ENCODE measurements at places on chromosomes 4 and X.
A peak's percentile ranks its signal among the peaks of the same experiment; 100 is the strongest.

GRCh38 chr4:89769856-89770255 is 67.1 kb downstream of the SNCA start:
- DNase-seq: no peak

GRCh38 chr4:168183717-168184571 is 91.6 kb downstream of the ANXA10 start:
- no peak for DNase-seq

GRCh38 chrX:153504445-153505016 is 9.8 kb downstream of the BGN start:
- DNase-seq: no peak

GRCh38 chr4:8157496-8157895 is 1.1 kb downstream of the ABLIM2 start:
- DNase-seq: no peak

- no peak for DNase-seq
These were observed 28.3 kb upstream of the MAGEC2 start for GRCh38 chrX:142233400-142233799.

DNA sequence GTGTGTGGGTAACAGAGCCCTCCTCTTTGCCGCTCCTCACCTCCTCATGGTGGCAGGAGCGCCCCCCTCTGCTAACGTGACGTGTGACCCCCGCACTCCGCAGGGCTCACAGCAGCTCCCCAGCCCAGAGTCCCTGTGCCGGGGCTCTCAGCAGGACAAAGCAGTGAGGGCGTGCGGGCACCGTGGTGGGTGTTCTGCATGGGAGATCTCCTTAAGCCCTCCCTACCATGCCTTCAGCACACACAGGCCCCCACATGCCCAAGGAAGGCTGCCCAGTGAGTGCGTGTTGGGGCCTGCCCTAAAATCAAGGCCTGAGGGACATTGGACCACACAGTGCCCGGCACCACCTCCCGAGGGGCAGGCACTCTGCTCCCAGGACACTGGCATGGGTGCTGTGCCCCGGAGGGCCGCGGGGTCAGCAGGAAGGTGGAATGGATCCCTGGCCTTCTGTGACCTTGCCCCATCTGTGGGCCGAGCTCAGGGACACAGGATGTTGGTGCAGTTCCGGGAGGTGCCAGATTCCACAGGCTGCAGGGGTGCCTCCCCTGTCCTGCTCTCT is 10.1 kb downstream of the PSAPL1 start:
- no peak for DNase-seq

DNA sequence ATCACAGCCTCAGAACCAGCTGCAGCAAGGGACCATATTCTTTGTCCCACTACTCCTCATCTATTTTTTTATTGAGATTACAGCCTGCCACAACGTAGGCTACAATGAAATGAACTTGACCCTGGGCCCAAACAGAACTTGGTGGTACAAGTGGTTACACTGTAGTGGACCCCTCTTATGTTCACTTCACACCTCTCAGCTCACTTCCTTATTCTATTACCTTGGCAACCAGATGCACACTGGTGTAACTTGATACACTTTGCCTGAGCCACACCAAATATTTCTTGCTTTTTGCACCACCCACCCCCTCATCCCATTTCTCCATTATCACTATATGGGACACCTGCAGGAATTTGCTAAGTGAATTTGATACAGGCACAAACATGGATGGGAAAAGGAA is 105.8 kb downstream of the CXCL13 start:
- DNase-seq: no peak

- DNase-seq: no peak
These were observed 2.3 kb upstream of the EMD start for GRCh38 chrX:154376774-154377173.

- no peak for DNase-seq
These were observed 180.3 kb upstream of the TENM3 start for GRCh38 chr4:182062936-182063335.

DNA sequence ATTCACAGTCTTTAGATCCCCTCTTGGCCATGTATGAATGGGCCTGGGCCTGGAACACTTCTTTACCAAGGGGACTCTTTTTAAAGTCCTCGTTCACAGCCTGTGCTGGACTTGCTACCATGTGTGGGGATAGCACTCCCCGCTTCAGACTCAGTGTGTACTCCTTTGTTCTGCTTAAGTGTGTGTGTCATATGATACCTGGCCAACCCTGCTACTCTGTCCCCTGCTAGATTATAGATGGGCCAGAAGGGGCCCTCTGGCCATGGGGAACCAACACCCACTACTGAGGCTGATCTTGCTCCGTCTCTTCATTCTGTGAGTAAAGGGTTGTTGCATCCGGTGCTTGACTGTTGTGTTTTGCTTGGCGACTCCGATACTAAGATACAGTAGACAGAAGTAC is 8.0 kb downstream of the CCDC110 start:
- no peak for DNase-seq

DNA sequence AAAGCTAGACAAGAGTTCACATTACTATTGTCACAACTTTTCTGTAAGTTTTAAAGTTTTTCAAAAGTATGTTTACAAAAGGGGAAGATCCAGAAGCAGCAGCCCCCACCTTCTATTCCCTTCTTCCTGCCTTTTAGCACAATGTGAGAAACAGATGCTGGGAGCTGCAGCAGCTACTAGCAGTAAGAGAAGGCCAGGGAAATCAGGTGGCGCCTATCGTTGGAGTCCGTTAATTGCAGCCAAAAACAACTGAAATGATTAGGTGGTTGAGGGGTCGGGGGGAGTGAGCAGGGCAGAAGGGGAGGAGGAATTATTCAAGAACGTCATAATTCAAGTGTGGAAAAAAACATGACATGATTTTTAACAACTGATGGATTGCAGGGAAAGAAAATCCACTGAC is 27.4 kb downstream of the FRYL start:
- no peak for DNase-seq

- DNase-seq: no peak
These were observed 12.2 kb downstream of the SULT1B1 start for GRCh38 chr4:69748173-69748572.

DNA sequence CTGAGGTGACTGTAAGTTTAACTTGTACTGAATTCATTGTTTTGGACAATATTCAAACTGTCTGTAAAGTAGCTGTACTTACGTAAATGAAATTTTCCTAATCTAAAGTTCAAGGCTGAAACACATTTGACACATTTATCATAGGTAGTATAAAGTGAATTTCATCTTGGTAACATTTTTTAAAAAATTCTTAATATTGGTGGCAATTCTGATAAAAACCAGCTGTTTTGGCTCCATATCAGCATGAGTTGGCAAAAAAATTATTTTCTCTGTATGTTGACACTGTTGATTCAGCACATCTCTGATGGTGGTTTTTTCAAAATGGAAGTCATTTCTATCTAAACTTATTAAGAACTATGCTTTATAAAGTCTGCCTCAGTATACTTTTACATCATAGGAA is 30.9 kb downstream of the CXorf58 start:
- DNase-seq: no peak

GRCh38 chr4:7186516-7187167 is 5.7 kb upstream of the SORCS2 start:
- no peak for DNase-seq

DNA sequence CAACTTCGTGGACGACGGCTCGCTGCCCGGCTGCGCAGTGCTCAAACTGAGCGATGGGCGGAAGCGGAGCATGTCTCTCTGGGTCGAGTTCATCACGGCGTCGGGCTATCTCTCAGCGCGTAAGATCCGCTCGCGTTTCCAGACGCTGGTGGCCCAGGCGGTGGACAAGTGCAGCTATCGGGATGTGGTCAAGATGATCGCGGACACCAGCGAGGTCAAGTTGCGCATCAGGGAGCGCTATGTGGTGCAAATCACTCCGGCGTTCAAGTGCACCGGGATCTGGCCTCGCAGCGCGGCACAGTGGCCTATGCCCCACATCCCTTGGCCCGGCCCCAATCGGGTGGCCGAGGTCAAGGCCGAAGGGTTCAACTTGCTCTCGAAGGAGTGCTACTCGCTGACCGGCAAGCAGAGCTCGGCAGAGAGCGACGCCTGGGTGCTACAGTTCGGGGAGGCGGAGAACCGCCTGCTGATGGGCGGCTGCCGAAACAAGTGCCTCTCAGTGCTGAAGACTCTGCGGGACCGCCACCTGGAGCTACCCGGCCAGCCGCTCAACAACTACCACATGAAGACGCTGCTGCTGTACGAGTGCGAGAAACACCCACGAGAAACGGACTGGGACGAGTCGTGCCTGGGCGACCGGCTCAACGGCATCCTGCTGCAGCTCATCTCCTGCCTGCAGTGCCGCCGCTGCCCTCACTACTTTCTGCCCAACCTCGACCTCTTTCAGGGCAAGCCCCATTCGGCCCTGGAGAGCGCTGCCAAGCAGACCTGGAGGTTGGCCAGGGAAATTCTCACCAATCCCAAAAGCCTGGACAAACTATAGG is 1.5 kb downstream of the MAB21L2 start:
- no peak for DNase-seq

DNA sequence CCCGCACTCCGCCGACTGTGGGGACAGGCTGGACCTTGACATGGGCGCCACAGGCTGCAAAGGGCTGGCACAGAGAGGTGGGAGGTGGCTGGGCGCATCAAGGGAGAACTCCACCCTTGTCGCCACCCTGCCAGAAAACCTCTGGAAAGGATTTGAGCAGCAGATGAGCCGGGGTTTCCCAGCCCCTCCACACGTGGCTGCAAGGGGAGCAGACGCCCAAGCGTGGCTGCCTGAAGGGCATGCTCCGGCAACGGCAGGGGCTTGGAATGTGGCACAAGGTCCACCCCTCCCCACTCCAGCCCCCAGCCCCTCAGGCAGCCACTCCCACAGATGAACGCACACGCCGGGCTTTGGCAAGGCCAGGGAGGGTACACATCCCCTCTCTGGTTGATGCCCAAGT is 4.6 kb downstream of the BGN start:
- no peak for DNase-seq

DNA sequence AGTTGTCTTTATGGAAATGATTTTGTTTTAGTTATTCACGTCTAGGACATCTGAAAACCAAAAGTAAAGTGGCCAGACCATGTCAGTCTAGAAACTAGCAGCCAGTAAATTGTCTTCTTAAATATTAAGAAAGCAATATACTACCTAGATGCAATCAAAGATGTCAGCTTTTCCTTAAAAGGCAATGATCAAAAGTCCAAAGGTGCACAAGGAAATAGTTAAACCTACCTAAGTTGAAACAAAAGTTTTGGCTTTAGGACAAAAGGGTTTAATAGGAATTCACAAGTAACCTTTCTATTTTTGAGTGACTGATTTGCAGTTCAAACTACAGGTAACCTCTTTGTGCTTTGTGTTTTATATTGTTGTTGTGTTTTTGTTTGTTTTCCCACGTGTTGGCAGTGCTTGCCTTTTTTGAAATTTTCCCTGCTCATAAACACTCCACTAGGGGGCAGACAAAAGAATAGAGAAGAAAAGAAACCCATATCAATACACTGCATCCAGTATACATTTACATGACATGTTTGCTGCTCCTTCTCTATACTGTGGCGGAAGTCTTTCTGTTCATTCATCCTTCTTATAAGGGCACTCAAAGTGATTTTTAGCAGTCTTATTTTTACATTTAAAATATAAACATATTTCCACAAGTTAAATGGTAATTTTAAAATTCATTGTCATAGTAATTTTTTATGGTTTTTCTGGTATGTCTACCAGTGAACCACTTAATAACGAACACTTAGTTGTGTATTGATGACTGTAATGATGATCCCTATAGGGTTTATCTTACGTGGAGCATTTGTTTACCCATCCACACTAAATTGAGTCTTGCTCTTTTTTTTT is 62.7 kb downstream of the GAB1 start:
- DNase-seq: no peak

GRCh38 chrX:38649221-38649620 is 87.9 kb downstream of the TSPAN7 start:
- DNase-seq: no peak

DNA sequence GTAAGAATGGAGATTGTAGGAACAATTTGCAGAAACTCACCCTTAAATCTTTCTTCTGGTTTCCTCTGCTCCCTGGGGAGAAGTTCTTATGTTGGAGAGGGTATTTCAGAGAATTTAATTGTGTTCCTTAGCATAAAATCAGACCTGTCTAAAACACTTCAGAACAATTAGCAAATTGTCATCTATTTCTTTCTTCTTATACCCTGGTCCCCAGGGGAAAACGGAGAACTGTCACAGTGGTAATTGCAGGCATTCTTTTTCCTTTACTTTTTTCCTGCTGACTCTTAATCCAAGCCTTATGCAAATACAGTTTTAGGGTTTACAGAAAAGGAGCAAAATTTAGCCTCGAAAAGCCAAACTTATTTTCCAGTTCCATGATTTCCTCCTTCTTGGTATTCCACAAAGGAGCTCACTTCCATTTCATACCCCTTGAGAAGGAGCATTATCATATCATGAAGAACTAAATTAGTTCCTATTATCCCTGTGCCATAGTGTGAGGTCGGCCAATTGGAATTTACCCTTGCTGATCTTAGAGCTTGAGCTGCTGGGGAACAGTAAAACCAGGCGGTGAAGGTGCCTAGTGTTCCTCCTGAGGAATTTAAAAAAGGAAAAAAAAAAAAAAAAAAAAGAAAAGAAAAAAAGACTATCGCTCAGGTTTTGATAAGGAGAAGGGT is 173.8 kb downstream of the IL15 start:
- DNase-seq: no peak

GRCh38 chrX:2401201-2401589 is 99.6 kb downstream of the DHRSX start:
- DNase-seq: peak; percentile 54

GRCh38 chr4:108336076-108336475 is 167.3 kb upstream of the LEF1 start:
- no peak for DNase-seq

- DNase-seq: no peak
These were observed 60.2 kb downstream of the KCNIP4 start for GRCh38 chr4:21888195-21888976.

DNA sequence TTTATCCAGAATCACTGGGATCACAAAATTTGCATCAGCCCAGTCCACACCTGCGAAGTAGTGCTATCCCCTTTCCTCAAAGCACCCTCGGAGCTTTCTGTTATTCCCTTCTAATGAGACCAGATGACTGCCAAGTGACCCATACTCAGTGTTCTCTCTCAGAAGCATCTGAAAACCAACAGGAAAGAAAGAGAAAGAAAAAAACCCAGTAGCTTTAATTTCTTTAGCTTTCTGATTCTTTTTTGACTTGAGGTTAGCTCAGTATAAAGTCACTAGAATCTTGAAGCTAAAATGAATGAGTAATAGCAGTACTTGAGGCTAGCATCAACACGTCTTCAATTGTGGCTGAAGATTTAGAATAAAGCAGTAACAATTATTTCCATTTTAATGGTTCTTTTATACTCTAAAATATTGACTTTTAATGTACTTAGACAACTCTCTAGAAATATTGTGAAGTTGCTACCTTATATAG is 124.4 kb downstream of the ANK2 start:
- DNase-seq: no peak

GRCh38 chr4:143559757-143560147 is 46.2 kb downstream of the SMARCA5 start:
- DNase-seq: no peak

- no peak for DNase-seq
These were observed 89.2 kb downstream of the PJA1 start for GRCh38 chrX:69076088-69076487.

- no peak for DNase-seq
These were observed 4.8 kb downstream of the TBC1D14 start for GRCh38 chr4:6914448-6914847.

GRCh38 chr4:100690812-100691211 is 173.0 kb upstream of the EMCN start:
- DNase-seq: no peak
